ENCODE measurements at places on chromosomes 12 and 14.
A peak's percentile ranks its signal among the peaks of the same experiment; 100 is the strongest.

GRCh38 chr12:93449277-93449676 is 7.5 kb upstream of the UBE2N start:
- DNase-seq, result no peak

- DNase-seq, result no peak
Measured at GRCh38 chr12:20628226-20628787, 66.8 kb upstream of the SLCO1C1 start.

DNA sequence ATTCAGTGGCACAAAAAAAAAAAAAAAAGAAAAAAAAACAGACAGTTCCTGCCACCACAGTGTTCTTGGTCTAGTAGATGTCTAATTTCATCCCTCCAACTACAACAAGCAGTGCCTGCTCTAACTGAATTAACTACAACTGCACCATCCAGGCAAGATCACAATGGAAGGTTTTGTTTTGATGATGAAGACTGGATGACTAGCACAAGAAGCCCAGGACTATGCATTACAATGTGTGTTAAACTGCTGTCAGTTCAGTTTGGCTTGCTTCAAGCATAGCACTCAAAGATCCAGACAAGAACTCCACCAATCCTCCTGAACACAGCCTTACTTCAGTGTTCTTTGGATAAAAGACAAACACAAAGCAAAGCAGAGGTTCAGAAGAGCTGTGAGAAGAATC is 279.9 kb downstream of the GRIN2B start:
- no peak for DNase-seq

DNA sequence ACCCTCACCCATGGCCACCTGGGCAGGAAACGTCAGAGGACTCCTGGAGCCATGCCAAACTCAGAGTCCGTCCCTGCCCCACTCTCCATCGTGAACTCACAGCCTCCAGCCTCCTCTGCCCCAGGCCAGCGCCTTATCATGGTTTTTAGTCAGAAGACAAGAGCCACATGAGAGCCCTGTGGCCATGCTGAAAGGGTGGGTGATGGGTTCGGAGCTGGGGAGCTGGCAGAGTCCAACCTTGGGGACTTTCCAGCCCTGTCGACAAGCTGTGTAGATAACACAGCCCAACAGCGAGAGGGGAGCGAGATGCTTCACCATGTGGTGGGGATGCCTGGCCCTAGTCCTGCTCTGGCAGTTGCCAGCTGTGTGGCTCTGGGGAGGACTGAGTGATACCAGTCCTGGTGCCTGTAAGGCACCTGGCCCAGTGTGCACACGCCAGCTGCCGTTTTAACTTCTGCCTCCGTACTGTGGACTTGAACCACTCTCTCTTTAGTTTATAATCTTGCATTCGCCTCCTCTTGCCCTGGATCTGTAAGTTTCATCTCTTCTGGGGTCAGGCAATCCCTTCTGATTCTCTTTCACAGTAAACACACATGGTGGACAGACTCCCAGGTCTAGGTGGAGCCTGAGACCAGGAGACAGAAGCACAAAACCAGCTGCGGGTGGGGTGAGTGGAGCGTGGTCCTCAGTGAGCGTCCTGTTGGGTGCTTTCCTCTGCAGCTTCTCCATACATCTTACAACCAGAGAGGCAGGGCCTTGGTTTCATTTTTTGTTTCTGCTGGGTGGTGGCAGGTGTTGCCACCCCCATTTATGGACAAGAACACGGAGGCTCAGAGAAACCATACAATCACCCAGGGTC is 55.3 kb downstream of the RIN3 start:
- no peak for DNase-seq

DNA sequence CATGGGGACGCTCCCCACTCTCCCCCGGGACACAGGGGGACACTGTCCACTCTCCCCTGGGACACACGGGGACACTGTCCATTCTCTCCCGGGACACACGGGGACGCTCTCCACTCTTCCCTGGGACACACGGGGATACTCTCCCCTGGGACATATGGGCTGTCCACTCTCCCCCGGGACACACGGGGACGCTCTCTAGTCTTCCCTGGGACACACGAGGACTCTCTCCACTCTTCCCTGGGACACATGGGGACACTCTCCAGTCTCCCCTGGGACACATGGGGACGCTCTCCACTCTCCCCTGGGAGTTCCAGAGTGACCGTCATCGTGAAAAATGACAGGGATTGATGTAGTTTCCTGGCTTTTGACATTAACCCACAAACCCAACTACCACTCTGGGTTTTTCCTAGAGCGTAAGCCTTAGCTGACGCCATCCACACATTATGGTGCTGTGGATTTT is 3.0 kb upstream of the P2RX2 start:
- DNase-seq, result no peak

- peak; percentile 60 for DNase-seq
Measured at GRCh38 chr14:104800015-104800770, 708 bp upstream of the ZBTB42 start.

DNA sequence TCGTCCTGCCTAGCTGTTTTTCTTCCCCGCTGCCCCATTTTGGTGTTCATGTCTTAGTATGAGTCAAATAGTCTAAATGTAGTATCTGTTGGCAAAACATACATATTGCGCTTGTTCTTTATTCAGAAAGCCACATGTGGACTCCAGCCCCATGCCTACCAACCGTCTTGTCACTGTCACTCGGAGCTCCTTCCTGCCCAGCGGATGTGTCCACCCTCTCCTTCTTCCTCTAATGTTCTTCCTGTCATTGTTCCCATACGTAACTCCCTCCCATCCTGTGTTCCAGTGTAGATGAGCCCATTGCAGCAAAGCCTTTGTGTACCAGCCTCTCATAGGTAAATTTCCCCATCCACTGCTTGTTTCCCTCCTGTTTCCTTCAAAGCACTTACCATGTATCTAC is 120.5 kb downstream of the TMX1 start:
- DNase-seq, result no peak

GRCh38 chr14:36996133-36996856 is 176.1 kb downstream of the SLC25A21 start:
- DNase-seq, result peak; percentile 51

- peak; percentile 87 for DNase-seq
Measured at GRCh38 chr12:26631846-26632245, 201.1 kb downstream of the ITPR2 start.

- DNase-seq, result no peak
Measured at GRCh38 chr12:49345051-49345824, 1.4 kb upstream of the DNAJC22 start.

DNA sequence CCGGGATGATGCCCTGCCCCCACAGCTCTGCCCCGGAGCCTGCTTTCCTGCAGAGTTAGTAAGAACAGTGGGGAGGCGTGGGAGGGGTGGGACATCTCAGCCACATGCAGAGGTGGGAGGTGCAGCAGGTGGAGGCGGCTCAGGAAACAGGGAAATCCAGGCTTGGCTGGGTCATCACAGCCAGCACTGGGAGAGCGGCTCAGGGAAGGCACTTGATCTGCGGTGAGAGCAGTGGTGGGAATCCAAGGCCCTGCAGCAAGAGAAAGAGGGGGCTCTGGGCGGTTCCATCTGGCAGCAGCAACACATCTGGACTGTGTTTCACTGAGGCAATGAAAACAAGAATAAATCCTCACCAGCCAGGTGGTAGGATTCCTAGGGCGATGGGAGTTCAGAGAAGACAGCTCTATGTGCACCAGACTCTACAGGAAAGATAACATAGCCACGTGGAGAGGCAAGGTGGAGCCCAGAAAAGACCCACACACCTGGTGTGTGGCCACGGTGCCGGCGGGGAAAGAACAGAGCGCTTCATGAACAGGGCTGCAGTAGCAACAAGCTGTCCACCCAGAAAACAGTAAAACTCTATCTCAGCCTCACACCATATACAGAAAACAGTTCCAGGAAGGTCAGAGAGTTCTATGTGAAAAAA is 57.6 kb downstream of the CCDC85C start:
- no peak for DNase-seq

GRCh38 chr14:86363576-86363975 is 833.6 kb downstream of the FLRT2 start:
- no peak for DNase-seq
